ENCODE measurements at places on chromosomes 3 and 15.

- no peak for DNase-seq
Measured at GRCh38 chr3:48024401-48024800, 8.2 kb upstream of the MAP4 start.

DNA sequence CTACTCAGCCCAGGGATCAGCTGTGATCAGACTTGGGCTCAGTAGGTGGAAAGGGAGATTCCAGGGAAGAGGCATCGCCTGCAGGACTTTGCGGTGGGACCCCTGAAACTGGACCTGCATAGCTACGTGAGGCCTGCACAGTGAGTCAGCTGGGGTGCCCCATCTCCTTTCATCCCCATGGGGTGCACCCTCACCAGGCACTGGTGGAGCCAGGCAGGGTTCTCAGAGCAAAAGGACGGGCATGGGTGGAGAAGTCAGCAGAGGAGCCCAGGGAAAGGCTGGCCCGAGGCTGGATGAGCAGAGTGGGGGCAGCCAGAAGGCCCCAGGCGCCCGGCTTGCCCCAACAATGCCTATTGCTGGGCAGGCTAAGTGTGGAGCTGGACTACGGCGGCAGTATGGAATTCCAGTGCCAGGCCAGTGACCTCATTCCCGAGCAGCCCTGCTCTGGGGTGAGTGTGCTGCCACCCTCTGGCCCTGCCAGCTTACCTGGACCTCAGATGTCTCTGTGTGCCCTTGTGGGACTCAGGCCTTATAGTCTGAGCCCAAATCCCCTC is 19.7 kb downstream of the ACAA1 start:
- no peak for DNase-seq

DNA sequence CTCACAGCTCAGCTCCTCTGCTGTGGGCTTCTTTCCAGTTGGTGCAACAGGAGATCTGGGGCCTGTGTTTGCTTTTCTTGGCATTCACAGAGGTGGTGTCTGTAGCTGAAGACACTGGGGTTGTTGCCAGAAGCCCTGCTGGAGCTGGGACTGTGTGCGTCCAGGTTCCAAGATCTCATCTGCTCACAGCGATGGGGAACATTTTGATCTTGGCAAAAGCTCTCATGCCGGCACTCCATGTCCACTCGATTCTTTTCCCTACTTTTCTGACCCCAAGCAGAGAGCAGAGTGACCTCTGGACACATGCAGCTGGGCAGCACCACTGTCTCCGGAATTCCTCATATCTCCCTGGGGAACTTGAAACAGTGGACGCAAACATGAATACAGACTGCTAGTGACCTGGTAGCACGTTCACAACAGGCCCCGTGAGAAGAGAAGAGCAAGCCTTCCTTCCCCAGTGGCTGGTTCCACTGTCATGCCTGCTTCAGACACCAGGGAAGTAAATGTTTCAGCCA is 36.1 kb upstream of the MECOM start:
- DNase-seq = no peak

- DNase-seq = no peak
Measured at GRCh38 chr15:73442968-73443367, at the start of gene REC114. TSS of gene REC114 (plus strand) at chr15:73443164. CDS start at chr15:73443186, 22 bp downstream.

GRCh38 chr15:71723344-71723743 is 87.0 kb upstream of the NR2E3 start:
- DNase-seq = no peak

DNA sequence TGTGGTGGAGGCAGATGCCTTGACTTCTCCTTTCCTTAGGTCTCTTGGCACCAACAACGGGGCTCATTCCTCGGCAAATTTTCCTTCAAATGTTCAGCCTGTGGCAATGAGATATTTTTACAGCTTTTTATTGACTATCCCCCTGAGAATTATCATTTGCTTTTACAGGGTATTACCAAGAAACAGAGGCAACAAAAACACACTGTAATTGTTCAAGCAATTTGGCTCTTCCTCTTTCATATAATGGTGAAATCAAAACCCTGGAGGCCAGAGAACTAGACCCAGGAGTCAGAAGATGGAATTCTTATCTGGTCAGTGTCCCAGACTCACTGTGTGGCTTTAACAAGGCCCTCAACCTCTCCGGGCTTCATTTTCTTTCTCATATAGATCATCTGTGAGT is 40.1 kb downstream of the TRIM42 start:
- no peak for DNase-seq

DNA sequence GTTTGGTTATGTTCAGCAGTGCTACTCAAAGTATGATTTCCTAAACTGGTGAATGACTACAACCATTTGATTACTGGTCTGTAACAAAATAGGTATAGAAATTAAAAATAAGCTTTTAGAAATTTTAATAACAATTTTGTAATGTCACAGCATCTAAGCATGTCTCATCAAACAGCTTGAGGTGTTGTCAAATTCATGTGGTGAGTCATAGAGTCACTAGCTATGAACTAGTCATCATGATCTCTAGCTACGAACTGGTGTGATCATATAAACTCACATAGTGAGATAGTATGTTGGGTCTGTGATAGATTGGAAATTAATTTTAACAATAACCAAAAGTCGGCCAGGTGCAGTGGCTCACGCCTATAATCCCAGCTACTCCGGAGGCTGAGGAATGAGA is 213.9 kb upstream of the RBMS3 start:
- DNase-seq = no peak

DNA sequence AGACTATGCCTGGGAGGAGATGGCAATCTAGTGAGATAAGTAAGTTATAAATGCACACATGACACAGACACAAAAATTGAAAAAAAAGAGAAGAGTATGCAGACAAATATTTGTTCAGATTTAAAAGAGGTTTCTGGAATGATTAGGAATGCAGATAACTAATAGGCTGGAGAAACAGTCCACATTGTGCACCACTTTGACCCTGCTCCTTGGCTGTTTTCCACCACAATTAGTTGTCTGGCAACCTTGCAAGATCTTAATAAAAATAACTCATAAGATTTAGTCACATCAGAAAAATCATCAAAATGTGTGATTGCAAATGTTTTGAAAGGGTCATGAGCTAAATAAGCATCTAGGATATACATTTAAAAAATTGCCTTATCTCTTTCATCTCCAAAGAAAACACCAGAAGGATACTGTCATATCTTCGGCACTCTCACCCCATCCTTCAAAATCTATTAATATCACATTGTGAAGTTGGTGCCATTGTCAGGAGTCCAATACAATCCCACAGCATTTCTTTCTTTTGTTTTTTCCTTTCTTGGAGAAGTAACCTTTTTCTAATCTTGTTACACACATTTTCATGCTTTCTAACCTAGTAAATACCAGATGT is 153.7 kb upstream of the KCNMB2 start:
- no peak for DNase-seq

- DNase-seq = no peak
Measured at GRCh38 chr3:87203809-87204208, 23.3 kb upstream of the CHMP2B start.

- peak; percentile 87 for DNase-seq
Measured at GRCh38 chr3:69013253-69014021, at the start of gene EOGT. TSS of gene EOGT (minus strand) at chr3:69013684. CDS start at chr3:69009846, 3,838 bp downstream.

DNA sequence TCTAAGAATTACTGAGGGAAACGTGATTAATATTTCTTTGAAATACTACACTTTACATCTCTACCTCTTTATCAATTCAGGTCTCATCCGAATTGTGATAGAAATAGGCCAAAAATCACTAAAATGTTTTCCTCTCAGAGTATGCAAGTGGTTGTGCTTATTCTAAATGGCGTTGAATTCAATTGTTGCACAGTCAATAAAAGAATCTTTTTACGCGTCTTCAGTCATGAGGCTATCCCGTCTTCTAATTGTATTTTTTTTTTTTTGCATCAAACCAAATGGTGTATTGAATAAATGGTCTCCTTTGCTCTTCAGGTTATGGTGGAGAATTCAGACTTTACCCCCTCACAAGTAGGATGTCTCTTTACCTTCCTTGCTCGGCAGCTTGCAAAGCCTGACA is 112.6 kb downstream of the VPS8 start:
- DNase-seq = no peak

- no peak for DNase-seq
Measured at GRCh38 chr3:127817406-127817841, 4.9 kb downstream of the MGLL start.

DNA sequence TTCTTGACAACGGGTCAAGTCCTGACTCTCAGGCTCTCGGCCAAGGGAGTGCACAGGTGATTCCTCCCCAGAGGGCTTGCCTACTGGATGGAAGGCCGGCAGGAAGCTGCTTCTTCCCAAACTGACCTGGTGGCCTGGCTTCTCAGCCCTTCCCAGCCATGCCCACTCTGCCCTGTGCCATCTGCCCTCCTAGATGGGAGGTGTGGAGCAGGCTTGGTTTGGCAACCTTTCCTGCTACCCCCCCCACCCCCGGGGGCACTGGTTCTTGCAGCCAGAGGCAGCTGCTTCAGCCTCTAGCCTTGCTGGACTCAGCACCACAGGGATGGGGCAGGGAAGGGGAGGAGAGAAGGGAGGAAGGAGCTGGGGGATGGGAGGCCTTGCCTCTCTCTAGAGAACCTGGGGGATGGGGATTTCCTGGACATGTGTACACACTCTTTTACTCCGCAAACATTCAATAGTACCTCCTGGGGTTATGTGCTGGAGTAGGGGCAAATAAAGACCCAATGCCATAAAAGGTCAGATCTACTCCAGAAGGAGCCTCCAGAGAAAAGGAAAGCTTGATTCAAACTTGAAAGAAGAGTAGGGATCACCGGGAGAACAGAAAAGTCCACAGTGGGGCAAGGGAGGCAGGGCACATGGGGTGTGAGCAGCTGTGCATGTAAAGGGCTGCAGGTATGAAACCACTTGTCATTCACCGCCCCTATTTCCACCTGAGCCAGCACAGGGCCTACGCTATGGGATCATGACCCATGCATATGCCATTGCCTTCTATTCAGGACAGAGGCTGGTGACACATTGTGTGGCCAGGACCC is 4.2 kb upstream of the DAPK2 start:
- DNase-seq = no peak

- DNase-seq = no peak
Measured at GRCh38 chr15:89149501-89150101, 61.3 kb downstream of the ABHD2 start.

GRCh38 chr15:51812598-51812997 is 16.9 kb upstream of the TMOD3 start:
- DNase-seq = no peak

DNA sequence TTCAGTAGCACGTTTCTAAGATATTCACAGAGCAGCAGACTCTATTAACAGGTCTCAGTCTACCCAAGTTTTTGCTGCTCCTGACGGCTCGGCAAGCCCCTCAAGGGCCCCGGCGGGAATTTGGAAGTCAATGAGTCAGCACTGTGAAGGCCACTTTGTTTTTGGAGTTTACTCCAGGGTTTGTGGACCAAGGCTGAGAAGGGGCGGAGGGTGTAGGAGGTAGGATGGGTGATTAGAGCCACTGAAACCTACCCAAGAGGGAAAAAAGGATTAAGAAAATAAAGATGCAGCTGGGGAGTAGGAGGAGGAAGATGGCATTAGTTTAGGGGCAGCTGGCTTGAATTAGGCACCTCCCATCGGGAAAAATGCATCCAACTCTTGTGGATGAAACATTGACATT is 87.6 kb downstream of the BDH1 start:
- no peak for DNase-seq

- DNase-seq = no peak
Measured at GRCh38 chr3:73719861-73720260, 95.1 kb upstream of the PDZRN3 start.

GRCh38 chr15:89157918-89158564 is 63.3 kb downstream of the RLBP1 start:
- DNase-seq = no peak

- no peak for DNase-seq
Measured at GRCh38 chr15:69156736-69157381, 3.6 kb upstream of the GLCE start.

GRCh38 chr15:78641102-78641748 is at the start of gene CHRNB4:
TSS of gene CHRNB4 (minus strand) at chr15:78641210. CDS start at chr15:78641133, 77 bp downstream.
- DNase-seq = peak; percentile 16

- no peak for DNase-seq
Measured at GRCh38 chr3:104349836-104350235, 1016.9 kb upstream of the ALCAM start.

DNA sequence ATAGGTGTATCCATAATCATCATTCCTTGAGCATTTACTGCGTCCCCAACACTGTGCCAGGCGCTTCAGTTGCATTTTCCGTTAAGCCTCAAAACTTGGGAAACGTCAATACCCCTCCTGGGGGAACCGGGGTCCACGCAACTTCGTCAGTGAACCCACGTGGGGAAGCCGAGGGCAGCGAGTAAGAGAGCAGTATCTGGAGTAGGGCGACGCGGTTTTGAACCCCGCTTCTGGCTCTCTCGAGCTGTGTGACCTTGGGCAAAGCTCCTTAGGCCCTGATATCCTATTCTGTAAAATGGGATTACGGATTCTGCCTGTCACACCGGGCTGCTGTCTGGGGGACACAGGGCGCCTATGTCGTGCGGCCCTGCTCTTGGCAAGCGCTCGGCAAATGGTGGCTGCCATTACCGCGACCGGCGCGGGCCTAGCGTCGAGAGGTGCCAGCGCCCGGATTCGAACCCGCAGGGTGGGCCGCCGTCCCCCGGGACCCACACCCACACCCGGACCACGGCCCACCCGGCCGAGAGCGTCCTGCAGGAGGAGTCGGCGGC is 590 bp downstream of the POLG start:
- DNase-seq = no peak

DNA sequence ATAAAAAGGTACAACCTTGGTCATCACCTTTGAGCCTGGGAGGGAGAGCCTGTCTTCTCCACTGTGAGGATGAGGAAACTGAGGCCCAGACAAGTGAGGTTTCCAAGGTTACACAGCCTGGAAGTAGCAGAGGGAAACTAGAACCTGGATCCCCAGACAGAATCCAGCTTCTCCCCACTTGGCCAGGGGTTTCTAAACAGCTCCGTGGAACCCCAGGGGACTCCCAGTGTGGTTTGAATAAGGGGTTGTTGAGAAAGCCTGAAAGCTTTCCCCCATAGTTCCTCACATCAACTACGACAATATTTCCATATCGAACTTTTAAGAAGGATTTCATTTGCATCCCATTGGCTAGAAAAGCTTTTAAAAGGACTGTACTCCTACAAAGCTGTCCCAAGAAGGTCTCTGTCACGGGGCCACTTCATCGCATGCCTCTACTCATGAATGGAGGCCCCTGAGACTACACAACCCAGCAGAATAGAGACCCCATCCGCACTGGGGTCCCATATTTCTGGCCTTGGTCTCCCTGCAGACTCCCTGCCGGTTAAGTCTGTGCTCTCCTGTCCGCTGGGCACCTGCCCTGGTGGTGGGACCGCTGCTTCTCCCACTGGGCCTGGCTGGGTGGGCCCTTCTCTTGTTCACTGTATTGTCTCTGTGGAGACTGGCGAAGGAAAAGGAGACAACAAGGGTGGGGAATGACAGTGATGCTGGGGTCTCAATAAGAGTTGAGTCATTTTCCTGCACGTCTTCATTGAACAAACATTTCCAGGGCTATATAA is 178.5 kb downstream of the SMAD6 start:
- DNase-seq = no peak

DNA sequence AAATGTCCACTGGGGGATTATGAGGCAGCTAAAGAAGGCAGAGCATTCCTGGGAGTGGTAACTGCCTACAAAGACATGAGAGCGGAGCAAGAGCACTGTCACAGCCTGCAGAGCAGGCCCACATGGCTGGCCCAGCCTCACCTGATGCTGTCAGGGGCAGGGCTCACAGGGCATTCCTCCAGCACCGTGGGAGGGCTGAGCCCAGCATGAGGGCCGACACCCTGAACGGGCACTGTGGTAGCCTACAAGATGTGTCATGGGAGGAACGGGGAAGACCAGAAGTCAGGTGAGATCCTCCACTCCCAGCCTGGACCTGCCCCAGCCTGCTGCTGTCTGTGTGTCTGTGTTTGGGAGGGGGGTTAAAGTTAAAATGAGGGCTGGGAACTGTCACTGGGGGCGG is 30.1 kb downstream of the CCDC12 start:
- DNase-seq = no peak
